ENCODE measurements at places on chromosomes 7 and 10.

DNA sequence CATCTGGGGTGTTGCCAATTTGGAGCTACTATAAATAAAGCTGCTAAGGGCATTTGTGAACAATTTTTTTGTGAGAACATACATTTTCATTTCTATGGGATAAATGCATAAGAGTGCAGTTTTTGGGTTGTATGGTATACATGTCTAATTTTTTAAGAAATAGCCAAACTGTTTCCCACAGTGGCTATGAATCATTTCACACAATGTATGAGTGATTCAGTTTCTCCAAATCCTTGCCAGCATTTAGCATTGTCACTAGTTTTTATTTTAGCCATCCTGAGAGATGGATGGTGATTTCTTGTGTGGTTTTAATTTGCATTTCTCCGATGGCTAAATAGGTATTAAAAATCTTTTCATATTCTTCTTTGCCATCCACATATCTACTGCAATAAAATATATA lies 105.3 kb downstream of the AMPH start:
- DNase-seq = no peak

DNA sequence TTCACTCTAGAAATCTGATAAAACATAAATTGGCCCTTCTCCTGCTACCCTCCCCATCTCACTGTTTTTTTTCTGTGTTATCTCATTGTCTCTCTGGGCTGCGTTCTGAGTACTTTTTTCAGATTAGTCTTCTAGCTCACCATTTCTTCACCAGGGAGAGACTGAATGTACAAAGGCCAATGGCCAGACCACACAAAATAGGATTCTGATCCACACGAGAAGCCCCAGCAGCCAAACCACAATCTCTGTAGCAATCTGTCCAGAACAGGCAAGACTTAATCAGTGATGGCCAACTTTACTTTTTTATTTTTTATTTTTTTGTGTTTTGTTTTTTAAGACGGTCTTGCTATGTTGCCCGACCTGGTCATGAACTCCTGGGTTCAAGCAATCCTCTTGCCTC lies 55.9 kb upstream of the PAPSS2 start:
- no peak for DNase-seq

DNA sequence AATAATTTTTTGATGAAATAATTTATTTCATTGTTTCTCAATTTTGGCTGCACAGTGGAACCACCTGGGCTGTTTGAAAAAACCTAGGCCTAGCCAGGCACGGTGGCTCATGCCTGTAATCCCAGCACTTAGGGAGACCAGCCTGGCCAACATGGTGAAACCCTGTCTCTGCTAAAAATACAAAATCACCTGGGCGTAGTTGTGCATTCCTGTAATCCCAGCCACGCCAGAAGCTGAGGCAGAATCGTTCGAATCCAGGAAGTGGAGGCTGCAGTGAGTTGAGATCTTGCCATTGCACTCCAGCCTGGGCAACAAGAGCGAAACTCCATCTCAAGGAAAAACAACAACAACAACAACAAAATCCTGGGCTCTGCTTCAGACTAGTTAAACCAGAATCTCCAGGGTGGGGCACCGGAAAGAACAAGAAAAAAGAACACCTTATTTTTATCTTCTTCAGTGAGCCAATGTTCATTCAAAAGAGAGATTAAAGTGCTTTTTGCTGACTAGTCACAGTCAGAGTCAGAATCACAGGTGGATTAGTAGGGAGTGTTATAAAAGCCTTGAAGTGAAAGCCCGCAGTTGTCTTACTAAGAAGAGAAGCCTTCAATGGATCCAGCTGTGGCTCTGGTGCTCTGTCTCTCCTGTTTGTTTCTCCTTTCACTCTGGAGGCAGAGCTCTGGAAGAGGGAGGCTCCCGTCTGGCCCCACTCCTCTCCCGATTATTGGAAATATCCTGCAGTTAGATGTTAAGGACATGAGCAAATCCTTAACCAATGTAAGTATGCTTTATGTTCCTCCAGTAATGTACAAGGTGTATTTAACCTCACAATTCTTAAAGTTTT lies at the start of gene CYP2C18:
CYP2C18 (plus strand) TSS at position 516 of the 841 bp plus-strand sequence; CDS start at position 607, 91 bp downstream.
- no peak for DNase-seq

DNA sequence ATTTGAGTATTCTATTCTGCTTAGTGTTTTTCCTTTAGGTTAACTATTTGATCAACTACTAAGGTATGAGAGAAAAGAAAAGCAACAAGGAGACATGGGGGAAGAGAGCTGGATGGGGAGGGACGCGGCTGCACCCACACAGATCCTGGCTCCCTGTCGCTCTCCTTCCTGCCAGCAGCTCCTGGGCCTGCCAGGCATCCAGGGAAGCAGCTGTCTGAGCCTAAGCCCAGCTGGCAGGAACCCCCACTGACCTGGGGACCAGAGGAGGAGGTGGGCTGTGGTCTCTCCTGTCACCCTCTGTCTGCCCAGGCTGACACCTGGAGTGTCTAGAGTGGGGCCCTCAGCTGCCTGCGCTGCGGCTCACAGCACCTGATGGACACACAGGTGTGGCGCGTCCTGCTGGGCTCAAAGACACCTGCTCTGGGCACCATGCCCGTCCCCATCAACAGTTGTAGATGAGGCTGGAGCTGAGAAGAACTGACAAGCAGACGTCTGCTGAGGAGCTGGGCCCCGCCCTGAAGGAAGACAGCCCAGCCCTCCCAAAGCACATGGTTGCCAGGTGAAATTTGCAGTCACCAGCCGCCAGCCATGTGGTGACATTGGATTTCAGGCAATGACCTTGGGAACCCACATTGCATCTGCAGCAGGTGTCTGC lies 207.9 kb downstream of the PLXNA4 start:
- DNase-seq = no peak

DNA sequence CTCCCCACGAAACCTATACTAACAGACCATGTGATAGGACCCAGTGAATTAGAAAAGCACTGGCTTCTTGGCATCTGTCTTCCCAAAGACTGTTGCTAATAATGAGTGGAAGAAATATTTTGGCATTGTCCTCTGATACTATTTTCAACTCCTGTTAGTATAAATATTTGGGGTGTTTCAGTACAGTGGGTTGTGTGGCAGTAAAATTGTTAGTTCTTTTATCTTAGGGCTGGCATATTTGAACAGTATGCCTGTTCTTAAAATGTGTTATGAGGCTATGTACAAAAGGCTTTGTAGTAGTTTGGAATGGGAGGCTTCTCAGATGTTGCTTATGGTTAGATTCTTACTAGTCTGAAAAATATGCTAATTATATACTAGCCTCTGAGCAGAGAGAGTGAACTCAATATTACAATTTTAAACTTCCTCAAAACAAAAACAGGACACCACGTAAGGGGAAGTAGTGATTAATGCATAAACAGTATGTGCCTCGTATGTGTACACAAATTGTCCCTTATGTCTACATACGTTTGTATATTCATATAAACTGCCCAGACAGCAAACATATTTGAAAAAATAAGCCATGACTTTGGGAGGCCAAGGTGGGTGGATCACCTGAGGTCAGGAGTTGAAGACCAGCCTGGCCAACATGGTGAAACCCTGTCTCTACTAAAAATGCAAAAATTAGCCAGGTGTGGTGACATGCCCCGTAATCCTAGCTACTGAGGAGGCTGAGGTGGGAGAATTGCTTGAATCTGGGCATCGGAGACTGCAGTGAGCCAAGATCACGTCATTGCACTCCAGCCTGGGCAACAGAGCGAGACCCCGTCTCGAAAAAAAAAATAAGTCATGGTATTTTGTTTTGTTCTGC lies 115.4 kb downstream of the ARID5B start:
- no peak for DNase-seq

DNA sequence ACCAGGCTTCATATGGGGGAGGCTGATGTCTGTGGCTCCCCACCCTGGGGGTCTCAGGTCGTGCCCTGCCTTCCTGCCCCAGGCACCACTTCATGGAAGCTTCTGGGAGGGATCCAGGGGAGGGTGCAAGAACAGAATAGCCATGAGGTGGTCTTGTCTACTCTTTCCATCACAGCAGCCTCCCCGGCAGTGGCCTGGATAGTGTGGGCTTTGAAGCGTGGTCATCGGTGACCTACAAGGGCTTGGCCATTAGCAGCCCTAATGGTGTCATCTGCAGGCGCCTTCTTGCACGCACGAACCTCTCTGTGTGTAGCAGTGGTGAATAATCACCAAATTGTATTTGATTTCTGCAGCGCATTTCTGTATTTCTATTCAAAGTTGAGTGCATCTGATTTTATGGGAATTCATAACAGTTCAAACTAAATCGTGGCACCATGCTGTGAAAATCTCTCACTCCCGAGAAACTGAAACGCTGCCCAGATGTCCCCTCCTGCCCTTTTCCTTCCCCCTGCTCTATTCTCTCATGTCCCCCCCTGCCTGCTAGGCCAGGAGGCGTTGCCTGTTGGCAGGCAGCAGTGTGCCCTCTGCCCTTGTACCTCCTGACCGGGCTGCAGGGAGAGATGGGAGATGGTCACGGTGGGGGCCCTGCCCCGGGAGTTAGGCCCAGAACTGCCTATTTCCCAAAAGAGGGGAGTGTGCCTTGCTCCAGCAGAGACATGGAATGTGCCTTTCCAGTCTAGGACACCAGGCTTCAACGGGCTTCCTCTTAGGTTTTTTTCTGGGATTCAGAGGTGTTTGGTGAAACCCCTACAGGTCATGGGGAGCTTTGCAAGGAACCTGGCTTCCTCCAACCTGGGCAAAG lies 34.8 kb downstream of the CDH23 start:
- DNase-seq = no peak

DNA sequence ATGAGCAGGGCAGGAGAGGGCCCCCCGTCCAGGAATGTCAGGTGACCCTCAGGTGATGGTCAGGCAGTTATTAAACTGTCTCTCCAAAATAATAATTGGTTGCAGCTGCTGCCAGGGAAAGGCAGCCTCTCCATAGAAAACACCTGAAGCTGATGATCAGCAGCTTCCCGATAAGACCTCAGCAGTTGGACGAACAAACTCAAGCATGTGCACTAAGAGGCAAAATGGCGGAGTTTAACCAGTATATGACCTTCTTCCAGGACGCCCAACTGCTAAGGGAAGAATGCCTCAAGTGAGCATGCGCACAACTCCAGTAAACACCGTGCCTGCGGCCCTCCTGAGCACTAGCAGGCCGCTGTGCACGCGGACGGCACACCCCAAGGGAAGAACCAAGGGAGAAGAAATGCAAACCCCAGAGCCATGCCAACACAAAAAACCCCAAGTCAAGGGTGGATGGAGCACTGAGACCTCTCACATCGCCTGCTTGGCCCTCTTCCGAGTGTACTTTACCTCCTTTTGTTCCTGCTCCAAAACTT lies 38.9 kb upstream of the ADARB2 start:
- DNase-seq = no peak

- no peak for DNase-seq
These were observed 158.0 kb downstream of the CREB5 start for GRCh38 chr7:28570113-28570969.

DNA sequence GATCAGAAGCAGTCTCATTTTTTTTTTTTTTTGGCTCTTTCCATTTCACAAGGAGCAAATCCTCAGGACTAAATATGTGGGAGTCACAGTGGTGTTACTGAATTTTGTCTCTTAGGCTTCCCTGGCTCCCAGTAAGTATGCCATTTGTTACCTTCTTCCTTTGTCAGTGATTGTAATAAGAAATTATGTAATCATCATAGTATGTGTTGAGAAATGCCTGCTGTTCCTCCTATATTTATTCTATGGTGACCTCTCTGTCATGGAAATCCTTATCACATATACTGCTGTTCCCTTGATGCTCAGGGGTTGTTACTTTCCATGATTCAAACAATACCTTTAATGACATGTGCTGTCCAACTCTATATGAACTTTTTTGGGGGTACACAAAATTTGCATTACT lies 4.8 kb upstream of the OR9A4 start:
- DNase-seq = no peak

GRCh38 chr10:43294892-43295291 lies 28.0 kb upstream of the RASGEF1A start:
- DNase-seq = no peak

DNA sequence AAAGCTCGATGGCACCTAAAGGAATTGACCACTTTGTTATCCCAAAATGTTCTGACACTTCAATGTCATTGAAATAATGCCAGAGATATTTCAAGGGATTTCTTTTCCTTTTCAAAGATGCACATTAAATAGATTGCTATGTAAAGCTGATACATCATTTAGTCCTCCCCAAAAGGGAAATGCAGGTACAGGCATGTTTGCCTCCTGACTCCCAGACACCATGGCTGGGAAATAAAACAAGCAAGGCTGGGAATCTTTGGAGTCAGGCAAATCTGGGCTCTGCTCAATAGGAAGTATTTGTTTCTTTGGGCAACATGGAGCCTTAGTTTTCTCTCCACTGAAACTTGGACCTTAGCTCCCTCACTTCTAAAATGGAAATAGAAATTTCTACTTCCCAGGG lies 230.8 kb upstream of the LRRTM3 start:
- no peak for DNase-seq

GRCh38 chr7:90655566-90655965 lies 59.4 kb downstream of the CDK14 start:
- DNase-seq = no peak

- no peak for DNase-seq
These were observed 16.2 kb downstream of the SLC16A12 start for GRCh38 chr10:89518876-89519842.

- DNase-seq = no peak
These were observed 46.1 kb upstream of the APBB1IP start for GRCh38 chr10:26391701-26392695.

GRCh38 chr10:81520688-81521087 lies 354.3 kb upstream of the NRG3 start:
- DNase-seq = no peak

- DNase-seq = no peak
These were observed 75.5 kb downstream of the GRID1 start for GRCh38 chr10:86290933-86291615.

GRCh38 chr7:19213746-19214145 lies 68.5 kb upstream of the FERD3L start:
- no peak for DNase-seq

DNA sequence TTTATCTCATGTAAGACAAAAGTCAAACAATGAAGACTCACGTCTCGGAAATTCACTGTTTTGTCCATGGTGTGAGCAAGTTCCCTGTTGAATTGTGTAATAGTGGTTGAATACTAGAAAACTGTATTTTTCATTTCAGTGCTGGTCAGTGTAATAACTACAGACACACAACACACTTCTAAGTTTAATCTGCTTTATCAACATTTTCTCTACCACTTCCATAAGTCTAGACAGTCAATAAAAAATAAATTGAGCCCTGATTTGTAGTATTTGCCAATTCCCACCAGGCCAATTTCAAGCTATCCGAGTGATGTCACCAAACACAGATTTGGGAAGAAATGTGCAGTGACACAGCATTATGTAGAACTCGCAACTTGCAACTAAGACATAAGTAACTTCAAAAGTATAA lies 81.9 kb downstream of the GPR141 start:
- DNase-seq = no peak
